NCI-H187 treated with DMSO at 0.1 percent for 48 hours (cell line): ENCODE measurements at places on chromosomes 4 and X.

DNA sequence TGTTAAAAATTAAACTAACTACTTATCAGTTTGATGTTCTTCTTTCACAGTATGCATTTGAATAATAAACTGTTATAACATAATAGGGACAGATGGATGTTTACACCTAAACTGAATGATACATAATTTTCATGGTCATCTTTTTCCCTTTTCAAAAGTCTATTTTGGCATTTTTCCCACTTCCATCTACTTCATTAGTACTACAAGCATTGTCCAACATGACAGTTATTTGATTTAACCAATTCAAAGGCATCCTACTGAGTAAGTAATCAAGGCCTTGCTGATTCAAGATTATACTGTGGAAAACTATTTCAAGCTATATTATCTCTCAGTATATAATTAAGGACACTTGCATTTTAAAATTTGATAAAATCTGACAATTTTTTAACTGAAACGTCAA is 212.9 kb downstream of the FAT4 start:
- DNase-seq = no peak

GRCh38 chr4:44558031-44558605 is 93.3 kb downstream of the YIPF7 start:
- DNase-seq = no peak

DNA sequence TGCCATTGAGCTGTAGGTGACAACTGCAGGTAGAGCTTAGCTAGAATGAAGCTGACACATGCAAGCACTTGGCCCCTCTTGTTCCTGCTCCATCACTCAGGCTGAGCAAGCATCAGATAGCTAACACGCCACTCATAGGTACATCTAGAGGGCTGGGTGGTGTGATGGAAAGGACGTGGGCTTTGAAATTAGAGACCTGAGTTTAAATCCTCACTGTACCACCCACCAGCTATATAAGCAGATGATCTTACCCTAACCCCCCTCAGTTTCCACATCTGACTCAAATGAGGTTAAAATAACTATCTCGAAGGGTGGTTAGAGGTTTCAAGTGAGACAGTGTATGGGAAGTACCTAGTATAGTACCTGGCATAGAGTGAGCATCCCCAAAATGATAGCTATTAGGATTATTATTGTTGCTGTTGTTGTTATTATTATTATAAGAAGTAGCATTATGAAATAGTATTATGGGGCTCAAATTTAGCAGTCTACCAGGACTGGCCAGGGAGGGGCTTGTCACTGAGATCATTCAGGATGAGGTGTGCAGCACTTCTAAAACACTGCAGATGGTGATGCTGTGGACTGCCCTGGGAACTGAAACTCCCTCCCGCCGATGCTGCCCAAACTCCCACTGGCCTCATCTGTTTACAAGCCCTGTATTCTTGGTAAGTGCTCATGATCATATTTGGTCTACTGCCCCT is 59.0 kb downstream of the REELD1 start:
- no peak for DNase-seq

DNA sequence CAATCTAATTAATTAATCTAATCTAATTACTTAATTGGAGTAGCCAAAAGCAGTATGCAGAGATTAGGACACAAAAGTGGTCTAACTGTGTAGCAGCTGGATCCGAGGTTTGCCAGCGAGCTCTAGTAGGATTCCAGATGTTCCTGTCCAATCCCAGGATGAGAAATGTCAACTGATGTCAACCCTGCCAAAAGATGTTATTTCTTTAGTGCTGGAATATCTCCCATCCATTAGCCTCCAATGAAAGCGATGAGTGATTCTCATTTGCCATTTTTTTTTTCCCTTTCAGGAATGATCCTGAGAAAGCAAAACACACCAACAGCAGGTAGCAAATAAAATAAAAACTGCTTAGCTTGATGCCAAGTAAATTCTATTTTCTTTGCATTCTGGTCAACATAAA is 372.9 kb downstream of the STIM2 start:
- no peak for DNase-seq

DNA sequence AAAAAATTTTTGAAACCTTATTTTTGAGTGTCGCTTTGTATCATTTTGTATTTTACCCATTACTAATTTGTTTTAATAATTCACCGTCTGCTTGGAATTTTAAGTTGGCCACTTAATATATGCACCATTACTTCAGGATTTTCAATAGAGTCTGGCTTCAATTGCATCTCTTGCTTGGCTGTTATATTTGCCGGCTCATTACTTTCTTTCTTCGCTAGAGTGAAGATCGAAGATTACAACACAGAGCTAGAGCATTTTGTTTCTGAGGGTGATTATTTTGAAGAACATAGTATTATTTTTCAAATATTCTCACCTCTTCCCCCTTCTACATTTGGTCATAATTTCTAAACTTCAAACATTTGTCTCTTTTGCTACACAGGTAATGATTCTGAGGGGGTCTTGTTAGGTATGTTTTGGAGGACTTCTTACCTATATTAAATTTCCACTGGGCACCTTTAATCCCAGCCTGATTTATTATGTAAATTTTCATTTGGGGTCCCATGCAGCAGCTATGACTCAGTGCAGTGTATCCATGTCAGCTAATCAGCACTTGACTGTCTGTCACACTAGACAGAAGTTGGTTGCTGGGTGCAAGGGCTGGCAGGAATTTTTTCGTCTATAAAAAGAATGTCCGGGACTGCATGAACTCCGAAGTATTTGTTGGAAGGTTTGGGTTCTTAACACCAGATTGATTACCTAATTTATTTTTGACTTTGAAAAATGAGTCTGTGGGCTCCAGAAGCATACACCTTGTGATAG is 18.6 kb downstream of the TBC1D1 start:
- DNase-seq = no peak

DNA sequence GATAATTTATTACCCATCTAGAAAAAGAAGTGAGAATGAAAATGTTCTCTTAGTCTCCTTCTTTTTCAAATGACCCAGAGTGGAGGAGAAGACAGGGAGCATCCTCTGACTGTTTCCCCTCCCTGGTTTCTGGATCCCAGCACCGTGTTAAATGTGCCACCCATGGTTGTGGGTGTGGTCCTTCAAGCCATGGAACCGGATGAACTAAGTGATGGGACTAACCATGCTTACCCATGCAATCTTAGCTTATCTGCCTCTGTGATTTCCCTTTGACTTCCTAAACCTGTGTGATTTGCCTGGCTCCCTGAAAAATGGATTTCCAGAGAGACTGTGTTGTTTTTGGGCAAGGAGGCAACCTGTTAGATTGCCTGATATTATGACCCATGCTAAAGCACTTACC is 437.1 kb downstream of the MAGEB5 start:
- no peak for DNase-seq

DNA sequence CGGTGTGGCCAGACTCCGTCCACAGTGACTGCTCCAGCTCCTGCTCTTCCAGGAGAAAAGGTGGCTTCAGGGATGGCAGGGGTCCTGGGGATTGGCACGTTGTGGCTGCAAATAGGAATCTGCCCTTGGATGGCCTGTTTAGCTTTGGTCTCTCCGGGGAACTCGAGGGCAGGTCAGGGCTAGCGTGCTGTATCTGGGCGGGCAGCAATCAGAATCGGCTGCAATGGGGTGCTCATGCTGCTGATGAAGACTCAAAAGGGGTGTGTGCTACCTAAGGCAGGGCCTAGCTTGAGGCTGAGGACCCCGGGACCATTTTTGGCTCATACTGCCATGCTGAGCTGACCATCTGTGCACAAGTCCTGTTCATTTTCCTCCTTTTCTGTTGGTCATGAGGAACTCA is 51.3 kb downstream of the RGS12 start:
- DNase-seq = no peak

GRCh38 chr4:40916880-40917279 is 167.1 kb downstream of the NSUN7 start:
- DNase-seq = no peak

GRCh38 chr4:6313216-6313615 is 43.6 kb downstream of the WFS1 start:
- DNase-seq = no peak

GRCh38 chr4:94540476-94540875 is 88.7 kb downstream of the PDLIM5 start:
- no peak for DNase-seq

DNA sequence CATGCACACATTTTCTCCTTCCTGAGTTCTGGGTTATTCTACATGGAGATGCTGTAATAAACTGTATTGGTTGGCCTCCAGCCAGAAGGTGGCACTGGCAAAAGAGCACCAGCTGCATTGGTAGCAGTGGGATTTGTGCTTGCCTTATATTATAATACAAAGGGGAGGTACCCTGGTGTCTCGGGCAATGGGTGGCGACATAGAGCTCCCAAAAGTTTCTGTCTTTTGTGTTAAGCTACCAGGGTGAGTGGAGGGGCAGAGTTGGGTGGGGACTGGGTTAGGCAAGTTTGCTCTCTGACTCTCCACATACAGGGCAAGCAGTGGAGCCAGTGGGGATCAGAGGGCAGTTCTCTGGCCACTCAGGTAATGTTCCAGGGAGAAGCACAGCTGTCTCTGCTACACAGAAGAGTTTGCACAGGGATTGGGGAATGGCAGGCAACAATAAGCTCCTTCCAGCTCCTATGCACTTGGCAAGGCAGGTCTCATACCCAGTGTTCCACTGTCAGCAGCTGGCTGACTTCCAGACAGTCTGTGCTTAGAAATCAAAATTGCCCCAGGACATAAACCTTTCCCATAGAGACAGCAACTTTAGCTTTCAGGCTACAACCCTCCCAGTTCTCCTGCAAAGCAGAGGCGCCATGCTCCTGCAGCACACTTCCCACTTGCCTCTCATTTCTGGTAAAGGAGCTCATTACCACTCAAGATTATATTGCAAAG is 463.9 kb upstream of the PCDH7 start:
- no peak for DNase-seq

DNA sequence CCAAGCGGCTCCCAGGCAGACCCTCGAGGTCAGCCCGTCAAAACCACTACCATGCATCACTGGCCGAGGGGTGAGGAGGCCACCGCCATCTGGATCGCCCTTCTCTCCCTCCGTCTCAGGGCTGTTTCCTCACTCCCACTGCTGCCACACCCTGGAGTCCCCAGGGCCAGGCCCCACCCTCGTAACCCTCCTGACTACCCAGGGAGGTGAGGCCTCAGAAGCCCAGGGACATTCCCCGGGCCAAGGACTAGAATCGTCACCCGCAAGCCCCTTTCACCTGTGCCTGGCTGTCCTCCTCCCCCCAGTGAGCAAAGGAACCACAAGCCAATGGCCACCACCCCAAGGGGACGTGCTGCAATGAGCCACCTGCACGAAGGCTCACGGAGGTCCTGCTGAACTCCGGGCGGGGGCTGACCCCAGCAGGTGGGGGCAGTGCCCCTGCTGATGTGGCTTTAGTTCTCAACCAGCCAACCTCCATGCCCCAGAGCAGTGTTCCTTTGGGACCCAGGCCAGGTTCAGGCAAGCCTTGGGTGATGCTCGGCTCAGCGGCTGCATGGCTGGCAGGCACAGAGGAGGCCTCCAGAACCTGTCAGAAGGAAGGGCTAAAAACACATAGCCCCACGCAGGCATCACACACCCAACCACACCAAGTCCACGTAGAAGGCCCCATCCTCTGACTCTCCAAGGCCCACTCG is 23.8 kb downstream of the PPP2R2C start:
- no peak for DNase-seq

GRCh38 chr4:37666625-37667071 is 19.5 kb downstream of the RELL1 start:
- DNase-seq = no peak

- DNase-seq = no peak
Measured at GRCh38 chrX:136162827-136163570, 15.7 kb downstream of the FHL1 start.

GRCh38 chr4:163609019-163609418 is 114.5 kb downstream of the TMA16 start:
- no peak for DNase-seq

DNA sequence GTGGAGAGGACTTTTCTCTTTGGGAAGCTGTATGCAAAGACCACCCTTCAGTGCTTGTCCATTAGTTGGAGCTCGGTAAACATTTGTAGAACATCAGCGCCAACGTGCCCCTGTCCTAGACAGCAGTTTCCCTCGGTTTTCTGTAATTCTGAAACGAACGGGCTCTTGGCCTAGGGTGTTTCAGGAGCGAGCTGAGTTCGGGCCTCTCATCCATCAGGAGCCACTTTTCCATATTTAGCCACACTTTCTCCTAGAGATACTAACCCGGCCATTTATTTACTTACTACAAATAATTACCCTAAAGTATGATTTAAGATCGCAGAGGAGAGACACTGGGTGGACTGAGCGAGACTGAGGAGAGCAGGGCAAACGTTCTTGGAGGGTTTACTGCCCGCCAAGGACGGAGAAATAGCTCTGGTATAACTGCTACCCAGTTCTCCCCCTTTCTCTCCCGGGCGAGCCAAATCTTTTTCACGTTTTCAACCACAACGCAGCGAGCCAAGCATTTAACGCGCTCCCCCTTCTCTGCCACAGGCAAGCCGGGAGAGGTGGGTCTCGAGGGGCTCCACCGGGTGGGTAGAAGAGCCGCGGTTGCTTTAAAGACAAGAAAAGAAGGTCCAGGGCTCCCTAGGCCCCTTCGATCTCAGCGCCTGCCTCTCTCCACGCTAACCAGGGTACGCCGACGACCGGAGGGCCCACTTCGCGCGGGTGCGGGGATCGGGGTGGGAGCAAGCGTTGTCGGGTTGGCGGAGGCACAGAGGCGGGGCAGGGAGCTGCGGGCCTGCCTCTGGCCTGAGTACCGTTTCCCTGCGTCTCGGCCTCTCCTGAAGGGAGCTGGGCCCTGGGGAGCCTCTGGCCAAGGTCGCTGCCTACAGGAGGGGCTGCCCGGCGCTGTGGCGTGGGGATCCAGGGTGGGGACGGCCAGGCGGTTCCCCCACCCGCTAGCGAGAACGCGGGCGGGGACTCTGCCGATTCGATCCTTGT is 10.8 kb upstream of the PITX2 start:
- DNase-seq = no peak

DNA sequence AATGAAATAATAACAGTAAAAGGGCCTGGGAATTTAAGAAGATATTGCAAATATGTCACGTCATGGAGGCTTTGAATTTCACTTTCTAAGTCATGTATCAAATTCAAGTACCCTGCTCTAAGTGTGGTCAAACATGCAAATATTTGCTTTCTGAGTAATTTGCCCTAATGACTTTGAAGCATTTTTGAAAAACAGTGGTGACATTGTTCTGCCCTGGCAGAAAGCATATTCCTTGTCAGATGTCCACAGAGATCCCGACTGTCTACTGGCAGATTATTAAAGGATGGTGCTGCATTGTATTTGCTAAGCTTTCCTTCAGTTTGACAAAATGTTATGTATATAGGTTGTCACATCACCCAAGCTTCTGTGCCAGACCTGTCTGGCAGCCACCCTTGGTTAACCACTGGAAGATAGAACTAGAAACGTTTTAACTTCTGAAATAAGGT is 92.5 kb downstream of the ANK2 start:
- peak; percentile 74 for DNase-seq

DNA sequence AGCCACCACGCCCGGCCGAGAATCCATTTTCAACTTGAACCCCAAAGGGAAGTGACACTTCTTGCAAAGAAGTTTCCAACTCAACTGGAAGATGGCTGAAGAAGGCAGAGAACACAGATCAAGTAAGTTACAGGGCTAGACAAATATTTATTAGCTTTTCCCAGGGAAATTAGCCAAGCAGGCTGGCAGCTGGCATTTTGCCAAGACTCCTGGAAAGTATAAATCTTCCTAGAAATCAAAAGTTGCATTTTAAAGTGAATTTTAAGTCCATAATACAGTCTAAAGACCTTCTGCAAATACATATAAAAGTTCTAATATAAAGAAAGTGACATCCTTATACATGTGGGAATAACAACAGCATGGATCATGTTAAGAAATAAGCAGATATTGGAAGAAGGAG is 3.4 kb upstream of the MRPL1 start:
- no peak for DNase-seq
